ENCODE measurements at places on chromosomes 13 and 19. TPM values are rescaled to one million over a fixed set of nuclear protein-coding genes. Genes with fewer than 3 reads are reported as not detected.

The BRME1 gene
- total RNA-seq, result 3.7 TPM

The RABAC1 gene
- total RNA-seq, result 147 TPM

DNA sequence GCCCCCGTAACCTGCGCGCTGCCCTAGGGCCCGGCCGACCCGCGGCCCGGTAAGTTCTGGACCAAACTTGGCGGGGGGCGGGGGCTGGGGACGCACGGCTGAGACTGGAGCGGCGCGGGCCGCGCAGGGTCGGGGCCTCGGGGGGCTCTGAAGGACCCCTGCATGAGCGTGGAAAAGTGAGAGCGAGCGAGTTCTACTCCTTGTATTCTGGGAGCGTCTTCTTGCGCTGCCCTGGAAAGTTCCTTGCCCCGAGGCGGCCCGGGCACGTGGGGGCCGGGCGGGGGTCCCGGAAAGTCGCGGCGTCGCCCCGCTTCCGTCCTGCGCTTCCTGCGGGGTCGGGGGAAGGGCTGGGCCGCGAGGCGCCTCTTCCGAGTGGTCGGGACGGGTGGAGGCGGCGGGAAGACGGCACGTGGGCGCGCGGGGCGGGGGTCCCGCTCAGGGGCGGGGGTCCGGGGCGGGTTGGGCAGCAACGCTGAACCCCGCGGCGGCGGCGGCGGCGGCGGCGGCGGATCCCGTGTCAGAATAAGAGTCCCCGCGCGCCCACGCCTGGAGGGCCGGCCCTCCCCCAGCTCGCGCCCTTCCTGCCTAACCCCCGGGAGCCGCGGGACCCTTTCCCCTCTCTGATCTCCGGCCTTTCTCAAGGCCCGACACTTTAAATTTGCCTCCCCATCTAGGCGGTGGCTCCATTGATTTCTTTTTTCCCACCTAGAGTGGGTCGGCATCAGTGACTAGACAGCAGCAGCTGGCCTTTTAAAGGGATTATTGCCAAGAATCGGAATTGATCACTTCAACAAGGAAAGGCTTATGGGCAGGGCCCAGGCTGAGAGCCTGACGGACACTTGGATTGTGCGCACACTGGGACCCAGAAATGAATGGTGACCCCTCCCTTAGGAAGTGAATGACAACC is 749 bp downstream of the GATAD2A start:
- H3K27me3 ChIP-seq, result no peaks in the 10 kb centered on the region
- H3K4me1 ChIP-seq, result peaks cover 19% of the 10 kb centered on the region
- peak overlapping the region; percentile 45 for H3K27ac ChIP-seq
- peak overlapping the region; percentile 68 for H3K4me3 ChIP-seq
- H3K36me3 ChIP-seq, result no peaks in the 10 kb centered on the region
- DNase-seq, result peak; percentile 68

GRCh38 chr13:59038824-59039223 is 1124.9 kb downstream of the DIAPH3 start:
- H3K36me3 ChIP-seq, result no peaks in the 10 kb centered on the region
- DNase-seq, result no peak
- H3K4me1 ChIP-seq, result no peaks in the 10 kb centered on the region
- H3K27me3 ChIP-seq, result no peaks in the 10 kb centered on the region

GRCh38 chr13:28864544-28864943 is 44.4 kb downstream of the MTUS2 start:
- no peak overlapping the region for H3K4me3 ChIP-seq
- no peaks in the 10 kb centered on the region for H3K36me3 ChIP-seq
- no peaks in the 10 kb centered on the region for H3K27me3 ChIP-seq
- no peak for DNase-seq
- H3K27ac ChIP-seq, result no peak overlapping the region

DNA sequence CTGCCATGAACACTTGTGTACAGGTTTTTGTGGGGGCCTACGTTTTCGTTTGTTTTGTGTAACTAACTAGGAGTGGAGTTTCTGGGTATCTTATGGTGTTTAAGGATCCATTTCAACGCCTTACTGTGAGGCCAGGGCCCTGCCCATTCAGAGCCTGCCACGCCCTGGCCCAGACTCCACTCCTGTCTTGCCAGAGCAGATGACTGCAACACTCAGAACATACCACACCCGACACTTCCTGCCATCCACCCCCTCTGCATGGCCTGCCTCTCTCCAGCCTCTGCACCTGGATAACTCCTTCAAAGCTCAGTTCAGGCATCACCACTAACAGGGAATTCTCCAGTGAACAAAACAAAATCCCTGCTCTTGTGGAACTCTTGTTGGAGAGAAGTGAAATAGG is 43.2 kb downstream of the RGCC start:
- DNase-seq, result no peak
- H3K27me3 ChIP-seq, result no peaks in the 10 kb centered on the region
- no peaks in the 10 kb centered on the region for H3K36me3 ChIP-seq
- no peak overlapping the region for H3K27ac ChIP-seq

DNA sequence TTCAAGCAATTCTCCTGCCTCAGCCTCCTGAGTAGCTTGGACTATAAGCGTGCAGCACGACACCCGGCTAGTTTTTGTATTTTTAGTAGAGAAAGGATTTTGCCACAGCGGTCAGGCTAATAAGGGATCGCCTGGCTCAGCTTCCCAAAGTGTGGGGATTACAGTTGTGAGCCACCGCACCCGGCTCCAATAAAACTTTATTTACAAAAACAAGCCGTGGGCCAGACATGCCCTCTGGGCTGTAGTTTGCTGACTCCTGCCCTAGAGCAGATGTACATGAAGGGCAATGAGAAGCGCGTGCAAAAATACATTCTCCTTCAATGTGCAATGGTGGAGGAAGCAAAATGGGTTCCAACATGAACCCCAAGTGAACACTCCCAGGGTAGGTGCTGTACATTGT is 13.7 kb upstream of the MED26 start:
- no peak for DNase-seq
- no peaks in the 10 kb centered on the region for H3K27me3 ChIP-seq
- H3K36me3 ChIP-seq, result no peaks in the 10 kb centered on the region

- H3K4me3 ChIP-seq, result no peak overlapping the region
- peaks cover 9% of the 10 kb centered on the region for H3K4me1 ChIP-seq
- H3K27ac ChIP-seq, result no peak overlapping the region
- no peaks in the 10 kb centered on the region for H3K36me3 ChIP-seq
- no peak for DNase-seq
- no peaks in the 10 kb centered on the region for H3K27me3 ChIP-seq
Observed at GRCh38 chr13:111211789-111212516, 96.8 kb downstream of the ARHGEF7 start.

The IGFL3 gene
- not detected for total RNA-seq

GRCh38 chr19:45439190-45439568 is 15.5 kb upstream of the ERCC1 start:
- H3K4me1 ChIP-seq, result peaks cover 3% of the 10 kb centered on the region
- peak overlapping the region; percentile 96 for H3K27ac ChIP-seq
- peak overlapping the region; percentile 65 for H3K4me3 ChIP-seq
- no peaks in the 10 kb centered on the region for H3K36me3 ChIP-seq

The NAT14 gene
- 38.8 TPM for total RNA-seq

- DNase-seq, result peak; percentile 39
- peaks cover 12% of the 10 kb centered on the region for H3K4me1 ChIP-seq
- H3K4me3 ChIP-seq, result no peak overlapping the region
Observed at GRCh38 chr19:2037651-2038255, 13.3 kb downstream of the MKNK2 start.

DNA sequence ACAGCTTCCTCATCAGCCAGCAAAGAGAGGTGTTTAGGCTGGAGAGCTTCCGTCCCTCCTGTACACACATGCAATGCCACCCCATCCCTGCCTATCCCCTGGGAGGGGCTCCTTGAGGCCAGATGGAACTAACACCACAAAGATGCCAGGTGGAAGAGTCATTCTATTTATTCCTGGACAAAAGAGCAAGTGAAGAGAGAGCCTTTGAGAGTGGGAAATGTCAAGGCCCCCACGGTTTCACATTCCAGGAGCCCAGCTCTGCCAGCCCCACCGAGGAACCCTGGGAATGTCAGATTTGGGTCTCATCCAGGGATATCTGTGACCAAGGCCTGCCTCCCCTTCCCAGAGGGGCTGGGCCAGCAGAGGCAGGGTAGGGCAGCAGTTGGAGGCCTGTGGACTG is 30.8 kb upstream of the IGFL1 start:
- H3K27me3 ChIP-seq, result no peaks in the 10 kb centered on the region
- no peaks in the 10 kb centered on the region for H3K4me1 ChIP-seq
- H3K27ac ChIP-seq, result no peak overlapping the region
- H3K4me3 ChIP-seq, result no peak overlapping the region
- no peaks in the 10 kb centered on the region for H3K36me3 ChIP-seq

GRCh38 chr13:113670541-113670940 is 3.5 kb downstream of the GRK1 start:
- no peak for DNase-seq
- no peaks in the 10 kb centered on the region for H3K4me1 ChIP-seq
- no peak overlapping the region for H3K4me3 ChIP-seq
- no peaks in the 10 kb centered on the region for H3K36me3 ChIP-seq
- no peaks in the 10 kb centered on the region for H3K27me3 ChIP-seq

GRCh38 chr13:105202354-105202753 is 1333.1 kb downstream of the EFNB2 start:
- no peaks in the 10 kb centered on the region for H3K36me3 ChIP-seq
- H3K4me3 ChIP-seq, result no peak overlapping the region
- no peak overlapping the region for H3K27ac ChIP-seq

DNA sequence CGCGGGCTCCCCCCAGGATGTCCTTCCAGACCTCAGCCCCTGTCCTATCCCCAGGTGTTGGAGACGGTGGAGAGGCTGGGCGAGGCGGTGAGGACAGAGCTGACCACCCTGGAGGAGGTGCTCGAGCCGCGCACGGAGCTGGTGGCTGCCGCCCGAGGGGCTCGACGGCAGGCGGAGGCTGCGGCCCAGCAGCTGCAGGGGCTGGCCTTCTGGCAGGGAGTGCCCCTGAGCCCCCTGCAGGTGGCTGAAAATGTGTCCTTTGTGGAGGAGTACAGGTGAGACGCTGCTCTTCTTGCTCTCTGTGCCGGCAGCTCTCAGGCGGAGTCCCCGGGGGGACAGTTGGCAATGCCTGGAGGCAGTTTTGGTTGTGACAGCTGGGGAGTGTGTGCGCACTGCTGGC is 6.9 kb downstream of the TTYH1 start:
- H3K36me3 ChIP-seq, result no peaks in the 10 kb centered on the region
- H3K4me1 ChIP-seq, result peaks cover 3% of the 10 kb centered on the region
- no peaks in the 10 kb centered on the region for H3K27me3 ChIP-seq
- no peak overlapping the region for H3K4me3 ChIP-seq
- H3K27ac ChIP-seq, result no peak overlapping the region

- H3K27ac ChIP-seq, result no peak overlapping the region
- DNase-seq, result peak; percentile 1
- no peaks in the 10 kb centered on the region for H3K27me3 ChIP-seq
- no peaks in the 10 kb centered on the region for H3K4me1 ChIP-seq
- no peak overlapping the region for H3K4me3 ChIP-seq
Observed at GRCh38 chr19:12574036-12574435, 22.8 kb upstream of the ZNF564 start.

The LYPD3 gene
- total RNA-seq, result 6.8 TPM

The KLK4 gene
- total RNA-seq, result not detected

The ZNF761 gene
- total RNA-seq, result 19.5 TPM

DNA sequence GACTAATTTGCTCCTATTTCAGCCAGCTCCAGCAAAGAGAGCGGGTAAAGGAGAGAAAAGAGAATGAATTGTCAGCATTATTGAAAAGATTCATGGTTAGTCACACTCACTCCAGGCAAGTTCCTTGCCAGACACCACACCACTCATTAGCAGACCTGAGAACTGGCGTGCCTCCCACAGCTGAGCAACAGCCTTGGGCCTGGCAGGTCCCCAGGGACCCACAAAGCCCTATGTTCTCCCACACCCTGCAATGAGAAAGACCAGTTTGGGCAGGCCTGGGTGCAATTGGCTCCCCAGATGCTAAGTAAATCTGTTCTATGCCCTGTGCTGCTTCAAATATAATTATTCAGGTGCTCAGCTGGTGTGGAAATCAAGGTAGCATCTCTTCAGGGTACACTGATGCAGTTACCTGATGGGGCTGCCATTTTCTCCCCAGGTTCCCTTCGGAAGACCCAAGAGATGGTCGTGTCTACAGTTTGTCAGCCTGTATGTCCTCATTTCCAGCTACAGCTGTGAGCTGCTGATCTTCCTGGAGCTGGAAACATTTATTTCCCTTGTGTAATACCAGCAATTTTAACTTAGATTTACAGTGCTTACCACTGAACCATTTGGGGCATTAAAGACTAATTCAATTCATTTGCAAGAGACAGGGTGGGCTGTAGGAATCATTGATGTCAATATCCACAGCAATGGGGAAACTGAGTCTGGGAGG is 405.0 kb downstream of the COG6 start:
- no peaks in the 10 kb centered on the region for H3K27me3 ChIP-seq
- peak overlapping the region; percentile 11 for H3K27ac ChIP-seq
- peak; percentile 83 for DNase-seq
- no peak overlapping the region for H3K4me3 ChIP-seq
- no peaks in the 10 kb centered on the region for H3K36me3 ChIP-seq

The GAPDHS gene
- not detected for total RNA-seq

- H3K27ac ChIP-seq, result no peak overlapping the region
- H3K27me3 ChIP-seq, result no peaks in the 10 kb centered on the region
- DNase-seq, result no peak
- no peaks in the 10 kb centered on the region for H3K36me3 ChIP-seq
- H3K4me1 ChIP-seq, result no peaks in the 10 kb centered on the region
- H3K4me3 ChIP-seq, result no peak overlapping the region
Observed at GRCh38 chr19:40357640-40358039, 9.1 kb downstream of the PLD3 start.

DNA sequence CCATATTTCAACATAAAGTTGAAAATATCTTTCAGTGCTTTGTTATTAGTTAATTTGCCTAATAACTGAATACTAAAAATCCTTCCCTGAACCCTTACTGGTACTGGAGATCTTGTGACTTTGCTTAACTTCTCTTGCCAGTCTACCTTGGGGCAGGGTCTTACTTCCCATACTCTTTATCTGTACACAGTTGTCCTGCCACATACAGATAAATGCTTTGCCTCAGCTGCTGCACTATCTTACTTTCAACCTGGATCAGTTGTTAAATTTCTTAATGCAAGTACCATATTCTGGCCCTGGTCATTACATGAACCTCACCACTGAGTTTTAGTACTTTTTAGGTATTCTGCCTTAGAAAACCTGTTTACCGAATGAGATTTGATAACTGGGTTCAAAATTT is 107.6 kb downstream of the PIBF1 start:
- H3K27me3 ChIP-seq, result no peaks in the 10 kb centered on the region
- H3K27ac ChIP-seq, result no peak overlapping the region
- DNase-seq, result no peak
- H3K4me3 ChIP-seq, result no peak overlapping the region
- H3K36me3 ChIP-seq, result no peaks in the 10 kb centered on the region
- H3K4me1 ChIP-seq, result no peaks in the 10 kb centered on the region

The GIPR gene
- 1.6 TPM for total RNA-seq

The SELENOV gene
- 0.27 TPM for total RNA-seq
